Heart left ventricle (tissue), 16 donors: ENCODE measurements at places on chromosomes 16 and 17.

GRCh38 chr17:56966338-56966737 is 5.5 kb upstream of the COIL start:
- no peak for DNase-seq

- DNase-seq = no peak
These were observed 12.2 kb upstream of the CDIPT start for GRCh38 chr16:29875206-29875605.

DNA sequence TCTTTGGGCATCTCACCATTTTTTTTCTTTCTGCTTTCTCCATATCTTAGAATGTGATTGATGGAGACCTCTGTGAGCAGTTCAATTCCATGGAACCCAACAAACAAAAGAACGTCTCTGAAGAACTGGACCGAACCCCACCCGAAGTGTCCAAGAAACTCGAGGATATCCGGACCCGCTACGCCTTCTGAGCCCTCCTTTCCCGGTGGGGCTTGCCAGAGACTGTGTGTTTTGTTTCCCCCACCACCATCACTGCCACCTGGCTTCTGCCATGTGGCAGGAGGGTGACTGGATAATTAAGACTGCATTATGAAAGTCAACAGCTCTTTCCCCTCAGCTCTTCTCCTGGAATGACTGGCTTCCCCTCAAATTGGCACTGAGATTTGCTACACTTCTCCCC is 48.0 kb downstream of the SF3B3 start:
- no peak for DNase-seq

DNA sequence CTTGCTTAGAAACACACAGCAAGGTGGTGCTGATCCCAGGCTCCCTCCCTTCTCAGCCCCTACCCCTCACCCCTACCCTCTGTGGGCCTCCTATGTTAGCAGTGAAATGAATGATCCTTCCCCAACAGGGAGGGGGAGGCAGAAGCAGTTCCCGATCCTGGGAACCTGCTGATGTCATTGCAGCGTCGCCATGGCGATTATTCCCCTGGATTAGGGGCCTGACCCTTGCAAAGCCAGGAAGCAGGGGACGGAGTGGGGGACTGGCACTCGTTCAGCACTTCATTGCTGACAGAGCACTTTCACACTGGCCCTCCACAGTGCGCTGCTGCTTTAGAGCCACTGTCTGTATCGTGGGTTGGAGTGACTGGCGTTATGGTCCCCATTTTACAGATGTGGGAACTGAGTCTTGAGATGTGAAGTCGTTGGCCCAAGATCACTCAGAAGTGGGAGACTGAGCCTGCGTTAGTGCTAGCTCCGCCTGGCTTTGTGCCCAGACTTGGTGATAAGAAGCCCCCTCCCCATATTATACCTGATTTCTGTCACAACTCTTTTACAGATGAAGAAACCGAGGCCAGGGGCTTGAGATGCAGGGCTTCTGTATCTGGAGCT is 26.6 kb downstream of the LASP1 start:
- DNase-seq = no peak

DNA sequence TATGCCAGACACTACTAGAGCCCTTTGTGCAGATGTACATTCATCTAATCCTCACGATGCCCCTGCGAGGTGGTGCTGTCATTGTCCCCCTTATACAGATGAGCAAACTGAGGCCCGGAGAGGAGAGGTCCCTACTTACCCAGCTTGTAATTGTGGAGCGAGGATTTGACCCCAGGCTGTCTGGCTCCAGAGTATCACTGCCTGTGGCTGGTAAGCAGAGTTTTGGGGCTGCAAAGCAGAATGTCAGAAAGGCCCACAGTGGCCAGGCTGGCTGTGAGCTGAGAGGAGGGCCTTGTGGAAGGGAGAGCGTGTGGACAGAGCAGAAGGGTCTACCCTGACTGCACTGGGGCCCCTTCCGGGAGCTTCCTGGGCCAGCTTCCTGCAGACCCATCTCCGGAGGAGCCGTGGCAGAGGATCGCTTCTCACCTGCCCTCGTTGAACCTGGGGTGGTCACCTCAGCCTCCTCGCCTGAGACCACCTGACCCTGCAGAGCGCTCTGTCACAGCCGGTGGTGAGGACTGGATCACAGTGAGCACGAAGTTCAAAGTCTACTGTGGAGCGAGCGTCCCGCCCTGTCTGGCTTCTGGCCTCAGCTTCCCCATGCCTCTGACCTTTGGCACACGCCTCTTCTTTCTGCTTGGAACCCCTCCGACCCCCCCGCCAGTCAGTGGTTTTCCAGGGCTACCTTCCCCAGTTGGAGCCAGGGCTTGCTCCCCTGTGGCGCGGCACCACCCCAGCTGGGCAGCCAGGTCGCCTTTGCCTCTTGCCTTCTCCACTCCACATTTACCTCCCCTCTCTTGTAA is 12.1 kb downstream of the CMIP start:
- no peak for DNase-seq

GRCh38 chr17:55845385-55845784 is 94.5 kb downstream of the PCTP start:
- peak; percentile 47 for DNase-seq

DNA sequence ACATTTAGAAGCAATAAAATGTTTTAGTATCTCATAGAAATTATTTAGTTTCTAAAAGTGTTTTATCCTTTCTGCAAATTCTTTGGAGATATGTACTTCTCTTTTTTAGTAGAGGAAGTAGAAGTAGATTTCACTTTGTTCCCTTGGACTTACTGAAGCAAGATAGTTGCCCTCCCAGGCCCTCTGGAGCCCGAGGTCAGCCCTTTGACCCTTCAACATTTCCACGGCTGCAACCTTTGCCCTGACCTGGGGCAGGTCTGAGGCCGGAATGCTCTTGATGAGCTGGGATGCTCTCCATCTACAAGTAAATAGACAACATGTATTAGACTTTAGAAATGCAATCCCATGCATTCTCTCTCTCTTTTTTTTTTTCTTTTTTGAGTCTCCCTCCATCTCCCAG is 167.5 kb downstream of the CDK5R1 start:
- DNase-seq = no peak

DNA sequence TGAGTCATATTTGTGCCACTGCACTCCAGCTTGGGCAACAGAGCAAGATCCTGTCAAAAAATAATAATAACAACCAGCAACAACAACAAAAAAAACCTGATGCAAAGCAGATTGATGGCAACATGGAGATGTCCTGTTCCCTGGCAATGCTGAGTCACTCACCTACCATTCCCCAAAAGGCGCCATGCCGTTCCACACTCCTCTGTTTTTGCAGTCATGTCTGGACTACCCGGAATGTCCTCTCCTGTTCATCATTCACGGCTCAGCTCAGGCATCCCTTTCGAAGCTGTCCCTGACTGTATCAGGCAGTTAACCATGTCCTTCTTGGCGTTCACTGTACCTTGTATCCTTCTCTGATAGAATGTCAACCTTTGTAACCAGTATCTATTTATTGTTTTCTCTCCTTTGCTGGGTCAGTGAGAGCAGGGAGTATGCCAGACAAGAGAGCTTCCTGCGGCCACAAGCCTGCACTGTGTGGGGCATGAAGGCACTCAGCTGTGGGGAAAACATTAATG is 147.7 kb downstream of the ABCC12 start:
- DNase-seq = no peak

- DNase-seq = peak; percentile 78
These were observed 36.8 kb downstream of the CHD9 start for GRCh38 chr16:53091466-53092211.

GRCh38 chr17:13885953-13886889 is 183.1 kb upstream of the COX10 start:
- DNase-seq = peak; percentile 65

DNA sequence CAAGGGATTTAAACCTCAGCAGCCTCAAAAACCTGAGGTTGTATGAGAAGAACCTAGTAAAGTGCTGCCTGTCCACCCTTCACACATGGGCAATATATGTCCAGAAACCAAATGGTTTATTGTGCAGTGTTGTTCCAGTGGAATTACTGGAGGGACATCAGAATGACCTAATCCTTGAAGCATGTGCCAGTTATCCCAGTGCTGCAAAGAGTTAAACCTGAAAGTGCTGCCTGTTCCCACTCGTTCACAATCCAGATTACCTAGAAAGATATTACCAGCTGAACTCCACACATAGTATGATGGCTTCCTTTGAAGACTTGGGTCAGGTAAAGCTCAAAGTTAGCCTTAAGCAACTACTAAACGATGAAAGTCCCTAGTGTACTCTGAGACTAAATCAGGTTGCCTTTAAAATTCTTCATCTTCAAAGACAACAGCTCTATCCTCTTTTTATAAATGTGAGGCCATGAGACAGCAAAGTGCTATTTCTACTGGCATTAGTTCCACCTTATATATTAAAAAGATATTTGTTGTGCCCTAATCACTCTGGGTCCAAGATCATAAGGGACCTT is 133.1 kb downstream of the SNX11 start:
- no peak for DNase-seq

DNA sequence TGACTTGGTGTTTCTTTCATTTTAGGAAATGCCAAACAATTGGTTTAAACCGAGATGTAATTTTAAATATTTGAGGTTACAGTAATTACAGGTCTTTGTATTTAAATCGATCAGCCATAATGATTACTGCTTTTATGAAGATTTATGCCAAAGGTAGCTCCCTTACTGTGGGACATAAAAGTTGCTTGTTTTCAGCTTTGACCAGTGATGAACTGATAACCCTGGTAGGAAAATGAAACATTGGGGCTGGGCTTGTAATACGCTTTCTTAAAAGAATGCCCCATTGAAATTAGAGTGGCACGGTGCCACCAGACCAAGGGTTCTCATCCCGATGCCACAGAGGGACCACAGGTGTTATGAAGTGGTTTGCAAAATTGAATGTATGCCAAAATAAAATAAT is 7.3 kb downstream of the TNRC6A start:
- no peak for DNase-seq

- no peak for DNase-seq
These were observed 4.8 kb upstream of the ABCA5 start for GRCh38 chr17:69331756-69332155.

DNA sequence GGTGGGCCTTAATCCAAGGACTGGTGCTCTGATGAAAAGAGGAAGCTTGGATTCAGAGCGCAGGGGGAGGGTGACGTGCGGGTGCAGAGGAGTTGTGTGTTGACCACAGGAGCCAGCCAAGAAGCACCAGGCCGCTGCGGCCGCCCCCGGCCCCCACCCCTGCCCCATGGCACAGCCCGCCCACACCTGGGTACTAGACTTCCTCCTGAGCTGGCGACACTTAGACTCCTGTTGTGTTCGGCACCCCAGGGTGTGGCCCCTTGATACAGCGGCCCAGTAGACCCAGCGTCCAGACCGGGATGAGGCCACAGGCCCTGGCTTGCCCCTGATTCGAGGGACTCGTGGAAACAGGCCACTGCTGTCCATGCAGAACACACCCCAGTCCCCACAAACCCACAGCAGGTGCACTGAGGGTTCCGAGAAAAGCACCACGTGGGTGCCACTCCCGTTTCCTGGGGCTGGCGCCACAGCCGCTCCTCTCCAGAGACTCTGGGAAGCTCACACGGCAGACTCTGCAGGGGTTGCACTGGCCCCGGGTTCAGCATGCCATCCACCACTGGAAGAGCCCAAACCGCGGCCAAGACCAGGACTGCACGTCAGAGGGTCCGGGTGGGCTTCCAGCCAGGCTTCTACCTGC is 5.7 kb upstream of the SNAI3 start:
- DNase-seq = no peak

DNA sequence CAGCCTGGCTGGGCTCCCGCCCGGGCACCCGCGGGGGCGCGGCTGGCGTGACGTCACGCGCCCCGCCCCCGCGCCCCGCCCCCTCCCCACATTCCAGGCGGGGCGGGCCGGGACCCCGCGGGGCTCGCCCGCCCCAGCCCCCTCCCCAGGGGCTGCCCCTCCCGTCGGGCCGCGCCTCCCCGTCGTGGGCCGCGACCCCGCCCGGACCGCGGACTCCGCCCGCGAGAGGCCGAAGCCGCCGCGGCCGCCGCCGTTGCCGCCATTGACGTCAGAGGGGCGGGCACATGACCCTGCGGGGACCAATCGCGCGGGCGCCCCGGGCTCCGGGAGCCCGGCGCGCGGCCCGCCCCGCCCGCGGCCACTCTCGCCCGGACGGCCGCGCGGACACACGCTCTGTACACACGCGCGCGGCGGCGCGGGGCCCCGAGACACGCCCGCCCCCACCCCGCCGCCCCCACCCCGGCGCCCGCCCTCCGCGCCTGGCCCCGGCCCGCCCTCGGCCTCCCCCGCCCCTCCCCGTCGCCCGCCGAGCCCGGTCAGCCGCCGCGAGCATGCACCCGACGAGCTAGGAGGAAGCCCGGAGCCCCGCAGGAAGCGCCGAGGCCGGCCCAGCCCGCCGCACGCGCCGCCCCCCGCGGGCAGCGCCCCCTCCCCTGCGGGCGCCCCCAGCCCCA is at the start of gene CMIP:
CMIP (plus strand) TSS at position 361 of the 674 bp plus-strand sequence.
- DNase-seq = peak; percentile 88

DNA sequence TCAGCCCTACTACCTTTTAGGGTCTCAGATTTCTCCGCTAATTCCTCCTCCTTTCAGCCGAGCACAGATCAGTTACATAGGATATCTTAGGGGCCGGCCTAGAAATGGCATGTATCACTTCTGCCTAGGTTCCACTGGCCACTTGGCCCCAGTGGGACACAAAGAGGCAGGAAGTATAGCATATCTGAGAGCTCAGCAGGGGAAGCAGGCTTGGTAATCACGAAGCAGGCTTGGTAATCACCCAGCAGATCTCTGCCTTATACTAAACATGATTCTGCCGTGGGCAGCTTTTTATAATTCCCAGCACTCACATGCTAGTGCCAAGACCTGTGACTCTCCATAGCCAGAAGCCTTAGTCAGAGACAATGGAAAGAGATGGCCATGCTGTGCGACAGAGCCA is 59.6 kb upstream of the CACNG5 start:
- DNase-seq = no peak

- no peak for DNase-seq
These were observed 40.1 kb downstream of the LITAF start for GRCh38 chr16:11546608-11547061.

GRCh38 chr16:50309156-50309526 is 42.8 kb downstream of the ADCY7 start:
- no peak for DNase-seq

DNA sequence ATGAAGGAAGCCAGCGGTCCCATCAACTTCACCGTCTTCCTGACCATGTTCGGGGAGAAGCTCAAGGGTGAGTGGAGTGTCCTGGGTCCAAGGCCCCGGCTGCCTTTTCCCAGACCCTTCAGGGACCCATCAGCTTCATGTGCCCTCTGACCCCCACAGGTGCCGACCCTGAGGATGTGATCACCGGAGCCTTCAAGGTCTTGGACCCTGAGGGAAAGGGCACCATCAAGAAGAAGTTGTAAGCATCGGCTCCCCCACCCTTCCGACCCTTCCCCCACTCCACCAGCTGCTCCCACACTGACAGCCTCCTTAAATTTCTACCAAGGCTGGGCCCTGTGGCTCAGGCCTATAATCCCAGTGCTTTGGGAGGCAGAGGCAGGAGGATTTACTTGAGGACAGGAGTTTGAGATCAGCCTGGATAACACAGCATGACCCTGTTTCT is 1.9 kb downstream of the MYL11 start:
- no peak for DNase-seq
